ENCODE measurements at places on chromosomes 11 and 22. TPM values are rescaled to one million over a fixed set of nuclear protein-coding genes. Genes with fewer than 3 reads are reported as not detected.

GRCh38 chr11:65814131-65814985 lies 19.4 kb upstream of the SNX32 start:
- no peak for DNase-seq

GRCh38 chr11:61139387-61139786 lies 21.8 kb downstream of the VPS37C start:
- DNase-seq: no peak

DNA sequence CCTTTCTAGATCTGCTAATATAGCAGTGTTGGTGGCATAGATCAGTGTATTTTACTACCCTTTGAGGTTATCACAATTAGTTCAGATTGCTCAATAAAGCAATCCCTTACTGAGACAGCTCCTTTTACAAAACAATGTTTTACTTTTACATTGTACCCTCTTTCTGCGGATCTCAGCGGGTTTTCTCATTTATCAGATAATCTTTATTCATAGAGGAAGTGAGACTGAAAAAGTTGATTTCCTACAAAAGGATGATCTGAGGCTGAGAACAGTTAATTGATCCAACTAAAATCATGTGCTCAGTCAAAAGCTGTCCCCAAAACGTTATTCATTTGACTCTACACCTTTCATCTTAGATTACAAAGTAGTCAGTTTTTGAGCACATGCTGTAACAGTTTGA lies 2319.9 kb downstream of the LRRC4C start:
- no peak for DNase-seq

The LINC01488 gene
- 0.06 TPM for polyA plus RNA-seq

DNA sequence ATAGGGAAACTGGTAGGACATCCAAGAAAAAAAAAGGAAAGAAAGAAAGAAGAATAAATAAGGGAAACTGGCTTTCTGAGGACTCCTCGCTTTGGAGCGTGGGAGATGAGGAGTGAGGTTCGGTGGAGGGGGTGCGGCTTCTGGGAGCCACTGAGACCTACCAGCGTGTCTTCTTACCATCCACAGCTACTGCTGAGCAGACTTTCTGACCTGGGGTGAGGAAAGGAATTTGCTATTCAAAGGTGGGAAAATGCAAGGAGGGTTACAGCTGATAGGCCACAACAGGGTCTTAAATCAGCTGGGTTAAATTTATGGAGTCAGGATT lies 488 bp upstream of the SELENOM start:
- no peak for DNase-seq

The TMEM80 gene
- 33.2 TPM for polyA plus RNA-seq

DNA sequence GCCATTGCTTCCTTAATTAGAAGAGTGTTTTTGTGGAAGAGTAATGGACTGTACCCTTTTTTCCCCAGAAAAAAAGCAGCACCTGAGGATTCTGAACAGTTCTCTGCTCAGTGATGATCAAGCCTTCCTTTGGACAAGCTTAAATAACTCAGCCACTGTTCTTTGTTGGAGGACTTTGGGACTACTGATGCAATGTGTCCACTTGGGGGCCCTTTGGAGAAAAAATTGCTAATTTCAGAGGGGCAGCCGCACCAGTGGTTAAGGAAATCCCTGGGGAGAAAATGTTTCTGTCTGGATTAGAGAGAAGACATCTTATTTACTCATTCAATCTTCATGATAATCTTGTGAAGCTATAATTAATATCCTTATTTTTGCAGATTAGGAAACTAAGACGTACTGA lies 5.3 kb upstream of the KMT2A start:
- no peak for DNase-seq

DNA sequence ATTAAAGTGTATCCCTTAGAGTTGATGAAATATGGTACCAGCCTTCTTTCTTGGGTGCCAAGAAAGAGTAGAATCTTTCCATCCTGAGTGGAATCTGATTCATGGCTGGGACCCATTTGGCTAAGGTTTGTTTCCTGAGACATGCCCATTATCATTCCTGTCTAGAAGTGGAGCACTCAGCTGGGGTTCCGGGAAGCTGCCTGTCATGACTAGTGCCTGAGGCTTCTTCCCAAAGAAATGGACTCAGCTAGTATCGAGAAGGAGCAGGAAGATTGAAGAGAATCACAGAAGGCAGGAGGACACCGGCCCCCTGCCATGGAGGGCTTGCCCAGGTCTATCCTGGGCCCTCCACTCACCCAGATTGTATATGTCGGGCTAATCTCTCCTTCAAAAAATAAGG lies 57.6 kb downstream of the KREMEN1 start:
- DNase-seq: no peak

DNA sequence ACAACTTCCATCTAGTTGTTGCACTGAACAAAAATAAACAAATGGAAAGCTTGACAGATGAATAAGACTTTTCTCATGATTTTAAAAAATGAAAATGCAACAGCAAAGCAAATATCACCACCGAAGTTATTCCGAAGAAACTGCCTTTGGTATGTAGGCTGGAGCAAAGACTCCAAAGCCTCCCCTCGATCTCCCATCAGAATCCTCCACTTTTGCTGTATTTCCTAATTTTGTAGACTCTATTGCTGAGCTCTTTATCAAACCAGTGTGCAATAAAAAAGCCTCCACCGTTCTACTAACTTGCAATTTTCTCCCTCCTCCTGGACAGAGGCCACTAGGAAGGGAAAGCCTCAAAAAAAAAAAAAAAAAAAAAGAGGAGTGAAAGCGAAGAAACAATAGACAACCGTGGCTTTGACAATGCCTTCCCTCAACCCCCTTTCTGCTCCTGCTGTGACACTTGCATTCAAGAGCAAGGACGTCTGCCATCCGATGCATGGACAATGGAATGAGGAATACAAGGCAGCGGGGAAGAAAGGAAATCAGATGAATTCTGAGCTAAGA lies 190.9 kb upstream of the BLID start:
- no peak for DNase-seq

GRCh38 chr22:19608003-19608690 lies 83.9 kb upstream of the CLDN5 start:
- no peak for DNase-seq

The HEPACAM gene
- polyA plus RNA-seq: 2.3 TPM

DNA sequence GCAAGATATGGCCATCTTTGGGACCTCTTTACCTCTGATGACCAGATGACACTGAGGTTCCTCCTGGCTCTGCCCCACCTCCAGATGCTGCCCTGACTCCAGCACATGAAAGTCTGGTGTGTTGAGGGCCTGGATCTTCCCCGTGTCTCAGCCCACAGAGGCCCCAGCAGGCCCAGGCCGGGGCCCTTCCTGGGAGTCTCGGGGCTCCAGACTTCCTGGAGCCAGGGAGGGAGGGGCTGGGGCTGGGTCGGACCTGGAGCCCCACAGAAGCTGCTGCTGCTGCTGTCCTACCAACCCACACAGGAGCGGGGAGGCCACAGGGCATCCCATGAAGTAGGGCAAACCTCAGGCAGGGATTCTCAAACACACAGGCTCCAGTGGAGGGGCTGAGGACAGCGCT lies 32.2 kb upstream of the WNT11 start:
- no peak for DNase-seq

- DNase-seq: no peak
Observed at GRCh38 chr22:45992737-45993136, 15.8 kb upstream of the WNT7B start.

The C22orf42 gene
- not detected for polyA plus RNA-seq

- DNase-seq: no peak
Observed at GRCh38 chr22:29994027-29994715, 86.1 kb upstream of the HORMAD2 start.

DNA sequence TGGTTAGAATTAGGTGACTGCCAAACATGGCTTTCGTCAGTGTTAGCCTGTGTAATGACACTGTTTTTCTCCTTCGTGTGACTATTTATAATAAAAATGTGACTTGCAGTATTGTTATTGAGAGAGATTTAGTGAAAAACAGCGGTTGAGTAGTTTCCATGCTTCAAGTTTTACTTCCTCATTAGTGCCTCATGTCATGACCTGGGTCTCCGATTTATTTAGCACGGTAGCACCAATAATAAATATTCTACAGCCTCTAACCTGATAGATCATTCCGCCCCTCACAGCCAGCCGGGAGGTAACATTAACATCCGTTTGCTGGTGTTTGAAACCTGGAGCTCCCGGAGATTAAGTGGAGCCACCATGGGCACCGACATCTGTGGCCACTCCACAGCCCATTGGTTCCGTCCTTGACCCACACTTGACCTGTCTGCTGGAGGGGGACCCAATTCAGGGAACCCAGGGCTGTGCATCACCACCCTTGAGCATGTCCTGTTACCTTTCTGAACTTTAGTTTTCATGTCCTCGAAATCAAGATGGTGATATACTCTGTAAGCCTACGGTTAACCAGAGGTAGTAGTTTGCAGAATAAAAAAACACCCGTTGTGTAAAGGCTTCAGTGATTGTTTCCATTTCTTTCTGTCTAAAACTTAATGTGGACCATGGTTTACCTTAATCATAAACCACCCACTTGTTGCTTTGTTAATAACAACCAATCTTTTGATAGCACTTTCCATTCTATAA lies 104.1 kb downstream of the ATXN10 start:
- no peak for DNase-seq

The MFRP gene
- polyA plus RNA-seq: not detected

The CATSPERZ gene
- polyA plus RNA-seq: not detected

DNA sequence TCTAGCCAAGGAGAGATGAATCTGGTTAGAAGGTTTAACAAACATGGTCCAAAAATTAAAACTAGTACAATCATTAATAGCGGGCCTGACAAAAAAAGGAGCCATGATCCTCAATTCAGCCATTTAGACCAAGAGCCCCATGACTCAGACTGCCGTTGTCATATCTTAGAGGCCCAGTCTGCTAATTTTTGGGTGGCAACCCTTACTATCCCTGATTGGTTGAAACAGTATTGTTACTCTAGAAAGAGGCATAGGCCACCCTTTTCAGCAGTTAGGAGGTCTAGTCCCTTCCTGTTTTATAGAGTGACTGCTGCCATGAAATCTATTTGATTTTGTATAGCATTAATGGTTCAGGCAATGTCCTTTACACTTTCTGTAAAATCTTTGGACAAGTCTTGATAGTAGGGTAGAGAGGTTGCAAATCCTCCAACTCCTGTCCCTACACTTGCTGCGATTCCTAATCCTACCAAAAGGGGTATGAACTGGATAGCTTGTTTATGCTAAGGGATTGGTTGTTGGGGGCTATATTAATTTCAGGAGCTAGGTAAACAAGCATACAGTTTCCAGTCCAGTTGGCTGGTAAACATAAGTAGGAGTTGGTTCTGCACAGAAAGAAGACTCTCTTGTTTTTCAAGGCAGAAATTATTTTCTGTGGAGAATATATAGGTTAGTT lies 1056.3 kb upstream of the CNTN5 start:
- no peak for DNase-seq

The KCNE3 gene
- polyA plus RNA-seq: 28.3 TPM
